NCI-H524 (cell line): ENCODE measurements at places on chromosomes 2 and 18.

DNA sequence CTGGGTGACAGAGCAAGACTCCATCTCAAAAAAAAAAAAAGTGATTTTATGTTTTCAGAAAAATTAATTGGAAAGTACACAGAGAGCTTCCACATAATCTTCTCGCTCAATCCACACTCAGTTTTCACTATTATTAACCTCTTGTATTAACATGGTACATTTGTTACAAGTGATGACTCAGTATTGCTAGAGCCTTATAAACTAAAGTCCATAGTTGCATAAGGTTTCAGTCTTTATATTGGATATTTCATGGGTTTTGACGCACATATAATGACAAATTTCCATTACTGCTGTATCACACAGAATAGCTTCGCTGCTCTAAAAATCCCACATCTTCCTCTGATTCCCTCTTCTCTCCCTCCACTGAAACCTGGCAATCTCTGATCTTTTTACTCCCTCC lies 603.5 kb downstream of the XIRP2 start:
- no peak for DNase-seq

GRCh38 chr2:157439824-157440186 lies 4.1 kb downstream of the CYTIP start:
- DNase-seq = no peak

DNA sequence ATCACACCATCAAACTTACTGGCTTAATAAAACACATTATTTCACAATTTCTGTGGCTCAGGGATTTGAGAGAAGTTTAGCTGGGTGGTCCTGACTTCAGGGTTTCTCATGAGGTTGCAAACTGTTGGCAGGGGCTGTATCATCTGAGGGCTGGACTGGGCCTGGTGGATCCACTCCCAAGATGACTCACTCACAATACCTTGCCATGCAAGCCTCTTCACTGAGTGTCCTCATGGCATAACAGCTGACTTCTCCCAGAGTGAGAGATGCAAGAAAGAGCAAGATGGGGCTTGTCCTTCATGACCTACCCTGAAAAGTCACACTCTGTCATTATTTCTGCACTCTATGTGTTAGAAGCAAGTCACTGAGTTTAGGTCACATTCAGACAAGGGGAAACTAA lies 73.8 kb downstream of the AQP4 start:
- no peak for DNase-seq

DNA sequence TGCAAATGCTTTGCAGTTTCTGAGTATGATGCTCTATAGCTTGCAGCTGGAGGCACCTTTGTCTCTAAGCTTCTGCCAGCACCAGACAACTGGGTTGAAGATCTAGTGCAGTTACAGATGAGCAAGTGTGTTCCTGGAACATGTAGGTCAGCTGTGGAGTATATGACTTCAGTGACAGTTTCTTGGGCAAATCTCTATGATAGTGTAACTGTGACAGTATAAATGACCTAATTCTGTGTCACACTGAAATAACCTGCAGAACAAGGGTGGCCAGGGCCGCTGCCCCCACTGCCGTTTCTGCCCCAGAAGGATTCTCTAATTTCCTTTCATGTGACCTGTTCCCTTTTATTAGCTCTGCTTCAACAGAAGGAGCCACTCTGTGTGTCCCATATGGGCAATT lies 145.3 kb upstream of the DAPL1 start:
- DNase-seq = no peak
